ENCODE measurements at places on chromosomes 5 and 9.

DNA sequence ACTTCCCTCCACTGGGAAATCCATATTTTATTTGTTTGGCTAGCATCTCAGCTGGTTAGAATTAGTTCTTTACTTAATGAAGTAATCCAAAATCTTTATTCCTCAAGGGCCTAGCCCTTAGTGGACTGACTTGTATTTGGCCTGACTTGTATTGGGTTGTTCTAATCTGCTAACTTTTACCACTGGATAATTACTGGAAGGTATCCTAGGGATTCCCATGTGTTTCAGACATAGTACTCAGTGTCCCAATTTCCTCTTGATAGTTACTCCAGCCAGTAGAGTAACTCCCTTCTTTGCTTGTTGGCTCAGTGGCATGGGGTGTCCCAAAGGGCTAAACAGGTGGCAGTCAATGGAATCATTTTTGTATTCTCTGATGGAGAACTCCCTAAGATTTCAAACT is 156.0 kb downstream of the DCP2 start:
- no peak for DNase-seq

GRCh38 chr9:1469996-1470395 is 419.8 kb downstream of the DMRT2 start:
- DNase-seq, result no peak

- no peak for DNase-seq
These were observed 207.1 kb downstream of the SEMA5A start for GRCh38 chr5:9338796-9339195.

GRCh38 chr9:26612211-26612610 is 280.4 kb downstream of the CAAP1 start:
- peak; percentile 25 for DNase-seq

- DNase-seq, result no peak
These were observed 455.7 kb upstream of the NUDT12 start for GRCh38 chr5:104018299-104018698.

All from hematopoietic multipotent progenitor cell treated with erythropoietin and hydrocortisone succinate and interleukin-3 and kit ligand, for 8 days (in vitro differentiated cells).